ENCODE measurements at places on chromosomes 6 and 20. TPM values are rescaled to one million over a fixed set of nuclear protein-coding genes. Genes with fewer than 3 reads are reported as not detected.

The TSHZ2 gene
- 73.4 TPM for total RNA-seq

The OLIG3 gene
- total RNA-seq: not detected

The GSTA4 gene
- total RNA-seq: 1,013 TPM

The CST1 gene
- total RNA-seq: 1.3 TPM

The FERMT1 gene
- 11.6 TPM for total RNA-seq
